ENCODE measurements at places on chromosomes 4 and X.

DNA sequence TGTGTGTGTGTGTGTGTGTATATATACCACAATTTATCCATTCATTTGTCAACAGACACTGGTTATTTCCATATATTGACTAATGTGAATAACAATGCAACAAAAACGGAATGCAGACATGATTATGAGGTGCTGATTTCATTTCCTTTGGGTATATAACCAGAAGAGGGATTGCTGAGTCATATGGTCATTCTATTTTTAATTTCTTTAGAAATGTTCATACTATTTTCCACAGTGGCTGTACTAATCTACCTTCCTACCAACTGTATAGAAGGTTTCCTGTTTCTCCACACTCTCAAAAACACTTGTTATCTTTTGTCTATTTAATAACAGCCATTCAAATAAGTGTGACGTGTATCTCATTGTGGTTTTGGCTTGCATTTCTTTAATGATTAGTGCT is 269.9 kb downstream of the OPHN1 start:
- DNase-seq: no peak

GRCh38 chr4:54548098-54548620 is 109.6 kb upstream of the KIT start:
- DNase-seq: no peak

DNA sequence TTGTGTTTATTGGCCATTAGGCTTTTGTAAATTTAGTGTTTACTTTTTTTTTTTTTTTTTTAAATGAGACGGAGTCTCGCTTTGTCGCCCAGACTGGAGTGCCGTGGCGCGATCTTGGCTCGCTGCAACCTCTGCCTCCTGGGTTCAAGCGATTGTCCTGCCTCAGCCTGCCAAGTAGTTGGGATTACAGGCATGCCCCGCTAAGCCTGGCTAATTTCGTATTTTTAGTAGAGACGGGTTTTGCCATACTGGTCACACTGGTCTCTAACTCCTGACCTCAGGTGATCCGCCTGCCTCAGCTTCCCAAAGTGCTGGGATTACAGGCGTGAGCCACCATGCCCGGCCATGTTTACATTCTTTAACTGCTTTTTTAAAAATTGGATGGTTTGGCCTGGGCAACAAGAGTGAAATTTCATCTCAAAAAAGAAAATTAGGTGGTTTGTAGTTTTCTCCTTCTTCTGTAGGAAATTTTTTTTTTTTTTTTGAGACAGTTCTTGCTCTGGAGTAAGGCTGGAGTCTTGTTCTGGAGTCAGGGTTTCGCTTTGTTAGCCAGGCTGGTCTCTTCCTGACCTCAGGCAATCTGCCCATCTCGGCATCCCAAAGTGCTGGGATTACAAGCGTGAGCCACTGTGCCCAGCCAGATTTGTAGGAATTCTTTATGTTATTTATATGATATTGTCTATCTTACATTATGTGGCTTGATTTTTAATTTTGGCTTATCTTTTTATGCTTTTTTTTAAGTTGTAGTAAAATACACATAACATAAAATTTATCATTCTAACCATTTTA is 15.1 kb downstream of the UBE2K start:
- no peak for DNase-seq

DNA sequence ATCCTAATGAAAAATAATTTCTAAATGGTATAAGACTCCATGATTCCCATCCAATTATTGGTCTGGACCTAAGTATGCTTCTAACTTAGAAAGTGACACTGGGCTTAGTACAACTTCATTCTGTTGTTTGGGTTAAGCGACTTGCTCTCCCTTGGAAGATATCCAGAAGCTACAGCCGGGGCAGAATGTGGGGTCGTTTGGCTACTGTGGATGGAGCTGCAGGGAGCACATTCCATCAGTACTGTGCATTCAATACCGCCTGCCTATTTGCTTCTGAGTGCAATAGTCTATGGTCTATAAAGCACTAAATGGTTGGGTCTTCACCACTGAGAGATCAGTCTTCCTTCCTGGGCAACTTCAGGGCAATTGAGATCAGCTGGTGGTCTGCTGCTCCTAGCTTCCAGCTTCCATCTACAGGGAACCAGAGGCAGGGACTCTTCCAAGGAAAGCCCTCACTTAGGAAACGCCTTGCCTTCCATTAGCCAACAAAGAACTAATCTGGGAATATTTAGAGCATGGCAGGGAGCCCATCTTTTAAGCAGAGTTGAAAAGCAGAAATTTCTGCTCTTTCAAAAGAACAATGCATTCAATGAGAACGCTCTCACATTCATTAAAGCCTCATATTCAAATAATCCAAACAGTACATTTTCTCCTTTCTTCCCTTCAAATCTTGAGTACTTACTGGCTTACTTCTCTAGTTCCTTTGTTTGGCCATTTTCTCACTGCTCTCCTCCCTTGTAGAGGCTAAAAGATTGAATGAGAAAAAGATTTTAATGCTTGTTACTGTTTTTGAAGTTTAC is 1049.9 kb upstream of the TENM3 start:
- no peak for DNase-seq

GRCh38 chr4:143346206-143346605 is 9.5 kb downstream of the GAB1 start:
- DNase-seq: no peak
